Subcutaneous adipose tissue (tissue), 4 donors: ENCODE measurements at places on chromosomes 12 and 14. TPM values are rescaled to one million over a fixed set of nuclear protein-coding genes. Genes with fewer than 3 reads are reported as not detected.

Gene TEX52
- total RNA-seq: not detected

Gene TAS2R10
- total RNA-seq: 1.1 TPM

Gene WNT5B
- total RNA-seq: 4.2 TPM

Gene TAS2R42
- not detected for total RNA-seq

Gene RGS6
- total RNA-seq: 9.5 TPM

Gene C1QL4
- not detected for total RNA-seq

Gene CIDEB
- total RNA-seq: 8.7 TPM

Gene HOXC10
- total RNA-seq: 7.6 TPM

Gene WIF1
- not detected for total RNA-seq

Gene FGD4
- total RNA-seq: 87.6 TPM

Gene PLCZ1
- total RNA-seq: not detected
